ENCODE measurements at places on chromosomes 7 and 10. TPM values are rescaled to one million over a fixed set of nuclear protein-coding genes. Genes with fewer than 3 reads are reported as not detected.
A peak's percentile ranks its signal among the peaks of the same experiment; 100 is the strongest.

GRCh38 chr7:44347546-44348114 lies 22.2 kb upstream of the CAMK2B start:
- no peaks in the 10 kb centered on the region for H3K27me3 ChIP-seq
- no peak overlapping the region for H3K4me3 ChIP-seq
- H3K4me1 ChIP-seq = no peaks in the 10 kb centered on the region
- peak; percentile 73 for DNase-seq

DNA sequence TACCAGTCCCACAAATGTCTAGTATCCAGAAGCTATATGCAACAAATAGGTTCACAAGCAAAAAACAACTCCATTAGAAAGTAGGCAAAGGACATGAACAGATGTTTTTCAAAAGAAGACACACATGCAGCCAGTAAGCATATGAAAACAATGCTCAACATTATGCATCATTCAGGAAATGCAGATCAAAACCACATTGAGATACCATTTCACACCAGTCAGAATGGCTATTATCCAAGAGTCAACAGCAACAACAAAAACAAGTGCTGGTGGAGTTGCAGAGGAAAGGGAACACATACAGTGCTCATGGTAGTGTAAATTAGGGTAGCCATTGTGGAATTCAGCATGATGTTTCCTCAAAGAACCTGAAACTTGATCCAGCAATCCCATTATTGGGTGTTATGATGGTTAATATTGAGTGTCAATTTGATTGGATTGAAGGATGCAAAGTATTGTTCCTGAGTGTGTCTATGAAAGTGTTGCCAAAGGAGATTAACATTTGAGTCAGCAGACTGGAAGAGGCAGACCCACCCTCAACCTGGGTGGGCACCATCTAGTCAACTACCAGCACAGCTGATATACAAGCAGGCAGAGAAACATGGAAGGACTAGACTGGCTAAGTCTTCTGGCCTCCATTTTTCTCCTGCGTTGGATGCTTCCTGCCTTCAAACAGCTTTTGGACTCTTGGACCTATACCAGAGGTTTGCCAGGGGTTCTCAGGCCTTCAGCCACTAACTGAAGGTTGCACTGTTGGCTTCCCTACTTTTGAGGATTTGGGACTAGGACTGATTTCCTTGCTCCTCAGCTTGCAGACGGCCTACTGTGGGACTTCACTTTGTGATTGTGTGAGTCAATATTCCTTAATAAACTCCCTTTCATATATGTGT lies 218.4 kb upstream of the SEMA3D start:
- H3K4me3 ChIP-seq = no peak overlapping the region
- no peaks in the 10 kb centered on the region for H3K36me3 ChIP-seq
- no peaks in the 10 kb centered on the region for H3K4me1 ChIP-seq
- DNase-seq = no peak
- H3K27ac ChIP-seq = no peak overlapping the region

The CUZD1 gene
- 0.48 TPM for total RNA-seq

GRCh38 chr10:44436240-44436639 lies 51.3 kb upstream of the CXCL12 start:
- H3K27me3 ChIP-seq = no peaks in the 10 kb centered on the region
- H3K27ac ChIP-seq = no peak overlapping the region
- H3K36me3 ChIP-seq = no peaks in the 10 kb centered on the region
- no peak for DNase-seq
- no peak overlapping the region for H3K4me3 ChIP-seq

The TMED4 gene
- total RNA-seq = 171 TPM

GRCh38 chr7:131574741-131575140 lies 18.3 kb upstream of the PODXL start:
- no peaks in the 10 kb centered on the region for H3K27me3 ChIP-seq
- H3K36me3 ChIP-seq = no peaks in the 10 kb centered on the region
- DNase-seq = no peak

DNA sequence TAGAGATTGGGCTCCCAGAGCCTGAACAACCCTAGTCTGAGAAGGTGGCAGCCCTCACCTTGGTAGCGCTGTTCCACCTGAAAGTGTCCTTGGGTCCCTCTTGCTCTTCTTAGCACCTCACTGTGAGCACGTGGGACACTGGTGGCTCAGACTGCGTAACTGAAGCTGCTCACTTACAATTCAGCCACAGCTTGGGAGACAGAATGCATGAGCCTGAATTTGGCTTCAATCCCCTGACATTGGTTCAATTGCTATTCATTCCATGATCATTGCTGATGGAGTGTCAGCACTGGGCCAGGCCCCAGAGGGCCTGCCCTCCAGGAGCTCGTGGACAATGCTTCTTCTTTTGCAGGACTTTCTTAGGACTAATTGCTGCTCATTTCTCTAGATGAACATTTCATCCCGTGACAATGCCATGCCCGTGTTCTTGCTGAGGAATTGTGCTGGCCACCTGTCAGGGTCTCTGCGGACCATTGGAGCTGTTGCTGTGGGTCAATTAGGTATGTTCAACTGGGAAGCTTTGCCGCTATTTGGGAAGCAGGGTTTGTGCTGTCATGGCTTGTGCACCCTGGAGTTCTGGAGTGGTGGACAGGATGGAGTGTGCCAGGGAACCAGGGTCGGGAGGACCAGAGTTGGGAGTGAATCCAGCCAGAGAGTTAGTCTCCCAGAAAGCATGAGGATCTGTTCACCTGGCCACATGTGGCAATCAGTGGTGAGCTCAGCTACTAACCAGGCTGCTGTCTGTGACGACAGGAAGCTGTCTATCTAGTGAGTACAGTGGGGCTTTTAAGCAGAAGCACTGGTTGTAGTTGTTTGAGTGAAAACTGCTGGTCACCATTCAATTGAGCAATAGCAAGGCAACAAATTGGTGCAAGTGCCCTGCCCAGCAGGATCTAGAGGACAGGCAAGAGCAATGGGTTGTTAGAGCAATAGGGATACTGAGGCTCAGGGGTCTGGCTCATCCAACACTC lies 105.1 kb downstream of the WDFY4 start:
- no peak overlapping the region for H3K4me3 ChIP-seq
- no peak overlapping the region for H3K27ac ChIP-seq
- no peaks in the 10 kb centered on the region for H3K36me3 ChIP-seq
- DNase-seq = no peak
- no peaks in the 10 kb centered on the region for H3K27me3 ChIP-seq

GRCh38 chr7:130433301-130433700 lies 7.5 kb downstream of the CEP41 start:
- no peaks in the 10 kb centered on the region for H3K36me3 ChIP-seq
- no peaks in the 10 kb centered on the region for H3K27me3 ChIP-seq
- no peak overlapping the region for H3K27ac ChIP-seq
- DNase-seq = no peak
- H3K4me3 ChIP-seq = no peak overlapping the region
- H3K4me1 ChIP-seq = no peaks in the 10 kb centered on the region

GRCh38 chr7:26937939-26938623 lies 73.7 kb upstream of the SKAP2 start:
- DNase-seq = no peak
- H3K27me3 ChIP-seq = no peaks in the 10 kb centered on the region
- no peaks in the 10 kb centered on the region for H3K4me1 ChIP-seq
- H3K36me3 ChIP-seq = no peaks in the 10 kb centered on the region
- H3K4me3 ChIP-seq = no peak overlapping the region

DNA sequence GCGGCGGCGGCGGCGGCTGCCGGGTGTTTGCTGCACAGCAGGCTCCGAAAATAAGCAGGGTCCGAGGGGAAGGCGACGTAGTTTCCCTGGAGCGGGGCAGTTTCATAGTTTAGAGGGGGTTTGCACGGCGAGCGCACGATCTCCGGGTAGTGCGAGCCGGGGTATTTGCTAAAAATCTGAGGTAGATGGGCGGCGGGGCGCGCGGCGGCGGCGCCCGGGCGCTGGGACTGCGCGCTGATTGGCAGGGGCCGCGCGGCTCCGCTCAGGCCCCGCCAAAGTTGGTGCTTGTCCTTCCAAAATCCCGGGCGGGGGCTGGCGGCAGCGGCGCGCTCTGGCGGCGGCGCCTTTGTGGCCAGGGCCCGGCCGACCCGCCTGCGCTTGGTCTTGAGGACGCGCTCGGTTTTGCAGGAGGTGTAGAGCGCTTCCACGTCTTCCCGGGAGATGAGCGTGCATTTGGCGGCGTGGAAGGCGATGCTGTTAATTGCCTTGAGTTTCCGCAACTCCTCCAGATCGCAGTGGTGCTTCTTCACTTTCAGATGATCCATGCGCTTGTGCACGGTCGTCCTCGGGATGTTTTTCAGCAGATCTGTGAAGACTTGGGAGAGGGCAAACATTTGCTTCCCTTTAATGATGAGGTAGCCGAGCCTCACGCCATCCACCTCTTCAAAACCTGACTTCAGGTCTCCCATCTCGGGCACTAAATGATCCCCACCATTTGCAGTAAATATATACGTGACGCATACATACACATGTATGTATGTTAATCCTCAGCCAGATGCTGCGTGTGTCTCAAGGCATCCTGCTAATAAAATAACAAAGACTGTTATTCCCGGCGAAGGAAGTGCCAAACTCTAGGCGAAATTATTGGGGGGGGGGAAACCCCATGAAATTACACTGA lies 8.1 kb downstream of the SKIDA1 start:
- no peaks in the 10 kb centered on the region for H3K4me1 ChIP-seq
- H3K36me3 ChIP-seq = no peaks in the 10 kb centered on the region
- DNase-seq = no peak
- H3K27ac ChIP-seq = peak overlapping the region; percentile 79
- H3K4me3 ChIP-seq = peak overlapping the region; percentile 54
- peaks cover 16% of the 10 kb centered on the region for H3K27me3 ChIP-seq

GRCh38 chr10:1049425-1049958 lies 573 bp upstream of the IDI1 start:
- no peaks in the 10 kb centered on the region for H3K27me3 ChIP-seq
- H3K36me3 ChIP-seq = no peaks in the 10 kb centered on the region
- H3K27ac ChIP-seq = peak overlapping the region; percentile 98
- peak overlapping the region; percentile 89 for H3K4me3 ChIP-seq
- no peak for DNase-seq

DNA sequence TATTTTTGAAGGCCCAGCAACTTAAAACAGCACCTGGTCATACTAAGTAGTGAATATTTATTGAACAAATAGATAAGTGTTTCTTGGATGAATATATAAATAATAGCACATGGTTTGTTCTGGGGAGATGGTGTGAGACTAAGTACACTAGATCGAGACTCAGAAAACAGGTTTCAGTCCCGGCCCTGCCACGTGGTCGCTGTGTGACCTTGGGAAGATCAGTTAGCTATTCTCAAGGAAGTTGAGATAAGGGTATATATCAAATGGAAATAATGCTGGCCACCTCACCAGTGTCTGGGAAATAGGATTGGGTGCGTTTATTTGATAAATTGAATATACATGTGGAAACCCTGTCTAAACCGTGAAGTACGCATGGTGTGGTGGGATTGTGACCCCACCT lies 354.6 kb downstream of the SDK1 start:
- H3K4me3 ChIP-seq = no peak overlapping the region
- no peak overlapping the region for H3K27ac ChIP-seq
- no peaks in the 10 kb centered on the region for H3K4me1 ChIP-seq
- no peak for DNase-seq
- H3K27me3 ChIP-seq = no peaks in the 10 kb centered on the region

DNA sequence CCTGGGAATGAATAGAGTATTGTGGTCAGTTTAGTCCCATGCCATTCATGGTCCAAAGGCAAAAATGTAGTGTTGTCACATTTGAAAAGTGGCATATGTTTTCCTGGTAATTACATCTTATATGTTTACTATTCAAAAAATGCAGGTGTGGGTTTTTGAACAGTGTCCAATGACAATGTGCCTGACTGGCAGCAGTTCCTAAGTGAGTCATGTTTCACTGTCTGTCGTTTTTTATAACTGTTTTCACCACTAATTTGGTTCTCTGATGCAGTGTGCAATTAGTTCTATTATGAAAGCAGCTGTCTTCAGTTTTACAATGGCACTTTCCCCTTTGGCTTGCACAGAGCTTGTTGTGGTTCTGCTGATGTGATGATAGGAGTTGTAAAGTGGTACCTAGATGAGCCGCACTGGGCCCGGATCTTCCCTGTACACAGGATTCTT lies 162.3 kb downstream of the SEM1 start:
- no peak overlapping the region for H3K4me3 ChIP-seq
- peaks cover 5% of the 10 kb centered on the region for H3K27me3 ChIP-seq
- H3K4me1 ChIP-seq = no peaks in the 10 kb centered on the region
- no peak for DNase-seq
- H3K27ac ChIP-seq = no peak overlapping the region

GRCh38 chr10:99996671-99997648 lies 12.8 kb downstream of the DNMBP start:
- H3K4me3 ChIP-seq = no peak overlapping the region
- no peak for DNase-seq
- no peaks in the 10 kb centered on the region for H3K27me3 ChIP-seq
- H3K36me3 ChIP-seq = no peaks in the 10 kb centered on the region

DNA sequence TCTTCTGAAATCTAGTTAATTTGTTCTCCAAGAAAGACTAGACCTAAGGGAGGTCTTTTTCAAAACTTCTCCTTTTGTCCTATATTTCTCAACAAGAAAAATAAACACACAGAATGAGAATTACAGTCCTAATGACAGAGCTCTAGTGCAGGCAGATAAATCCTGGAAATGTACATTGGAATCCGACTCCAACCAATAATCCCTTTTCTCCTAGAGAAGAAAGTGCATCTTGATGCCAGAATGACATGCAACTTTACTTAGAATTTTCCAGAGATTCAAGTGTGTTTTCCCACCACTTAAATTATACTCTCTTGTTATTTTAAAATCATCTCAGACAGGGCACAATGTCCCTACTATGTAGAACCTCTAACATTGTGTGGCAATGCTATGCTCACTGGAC lies 68.2 kb downstream of the MET start:
- H3K27ac ChIP-seq = no peak overlapping the region
- no peak for DNase-seq
- H3K4me1 ChIP-seq = no peaks in the 10 kb centered on the region
- H3K27me3 ChIP-seq = no peaks in the 10 kb centered on the region
